LoVo (cell line): ENCODE measurements at places on chromosomes 16 and 17.

DNA sequence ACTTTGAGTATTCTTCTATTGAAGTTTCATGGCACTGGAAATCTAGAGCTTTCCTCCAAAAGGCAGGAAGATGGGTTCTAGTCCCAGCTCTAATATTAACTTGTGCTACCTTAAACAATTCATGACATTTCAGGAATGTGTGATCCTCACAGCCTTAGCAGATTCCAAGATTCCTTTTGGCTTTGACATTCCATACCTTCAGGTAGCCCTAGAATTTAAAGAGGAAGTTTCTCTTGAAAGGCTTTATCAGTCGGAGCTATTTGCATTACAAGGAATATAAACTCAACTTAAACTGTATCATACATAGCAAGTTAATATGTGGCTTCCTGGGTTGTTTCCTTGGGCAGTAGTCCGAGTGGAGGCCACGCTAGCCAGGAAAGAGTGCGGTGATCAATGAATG, 330.0 kb downstream of the SHISA9 start:
- no peak for DNase-seq

DNA sequence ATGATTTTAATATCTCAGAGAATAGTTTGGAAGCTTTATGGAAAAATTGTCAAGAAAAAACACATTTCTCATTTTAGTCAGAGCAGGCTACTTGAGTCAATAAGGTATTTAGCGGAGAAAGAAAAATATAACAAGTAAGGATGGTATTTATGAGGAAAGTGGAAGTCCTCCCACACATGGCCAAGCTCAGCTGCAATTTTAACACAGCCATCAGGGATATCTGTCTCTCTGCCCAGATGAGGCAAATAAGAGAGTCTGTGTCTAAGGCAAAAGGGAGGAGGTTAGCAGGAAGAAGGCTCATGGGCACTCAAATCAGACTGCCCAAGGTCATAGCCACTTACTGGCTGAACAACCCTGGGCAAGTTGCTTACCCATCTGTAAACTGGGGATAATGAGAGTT, 5.2 kb upstream of the CMTM2 start:
- DNase-seq: no peak

DNA sequence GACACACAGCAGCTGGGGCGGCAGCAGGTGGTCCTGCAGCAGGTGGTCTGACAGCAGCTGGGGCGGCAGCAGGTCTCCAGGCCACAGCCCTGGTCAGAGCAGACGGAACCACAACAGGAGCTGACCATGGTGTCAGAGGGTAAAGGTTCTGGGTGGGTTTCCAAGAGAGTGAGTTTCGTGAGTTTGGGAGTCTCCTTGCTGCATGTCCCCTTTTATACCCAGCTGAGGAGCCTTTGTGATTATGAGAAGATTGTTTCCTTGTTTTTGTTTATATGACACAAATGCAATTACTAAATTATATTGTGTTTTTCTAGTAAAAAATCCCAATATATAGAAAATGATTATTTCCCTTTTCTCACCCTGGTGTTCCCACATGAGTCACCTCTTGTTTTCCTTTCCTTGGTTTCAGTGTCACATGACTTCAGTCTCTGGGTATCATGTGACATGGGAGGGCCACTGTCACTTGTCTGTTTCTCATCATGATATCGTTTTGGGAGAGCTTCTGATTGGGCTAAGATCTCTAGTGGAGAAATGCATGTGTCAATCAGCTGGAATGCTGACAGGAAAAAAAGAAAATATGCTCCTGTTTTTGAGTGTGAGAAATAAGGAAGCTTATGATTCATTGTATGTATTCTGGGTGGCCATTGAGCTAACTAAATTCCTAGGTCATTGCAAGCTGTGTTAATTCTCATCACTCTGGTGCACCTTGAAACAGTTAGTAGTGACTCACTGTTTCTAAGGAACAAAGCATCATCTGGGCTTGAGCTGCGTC, at the start of gene KRTAP4-6:
TSS of gene KRTAP4-6 (minus strand) at position 185 of the 772 bp plus-strand sequence. CDS start at position 128, 57 bp downstream.
- no peak for DNase-seq

DNA sequence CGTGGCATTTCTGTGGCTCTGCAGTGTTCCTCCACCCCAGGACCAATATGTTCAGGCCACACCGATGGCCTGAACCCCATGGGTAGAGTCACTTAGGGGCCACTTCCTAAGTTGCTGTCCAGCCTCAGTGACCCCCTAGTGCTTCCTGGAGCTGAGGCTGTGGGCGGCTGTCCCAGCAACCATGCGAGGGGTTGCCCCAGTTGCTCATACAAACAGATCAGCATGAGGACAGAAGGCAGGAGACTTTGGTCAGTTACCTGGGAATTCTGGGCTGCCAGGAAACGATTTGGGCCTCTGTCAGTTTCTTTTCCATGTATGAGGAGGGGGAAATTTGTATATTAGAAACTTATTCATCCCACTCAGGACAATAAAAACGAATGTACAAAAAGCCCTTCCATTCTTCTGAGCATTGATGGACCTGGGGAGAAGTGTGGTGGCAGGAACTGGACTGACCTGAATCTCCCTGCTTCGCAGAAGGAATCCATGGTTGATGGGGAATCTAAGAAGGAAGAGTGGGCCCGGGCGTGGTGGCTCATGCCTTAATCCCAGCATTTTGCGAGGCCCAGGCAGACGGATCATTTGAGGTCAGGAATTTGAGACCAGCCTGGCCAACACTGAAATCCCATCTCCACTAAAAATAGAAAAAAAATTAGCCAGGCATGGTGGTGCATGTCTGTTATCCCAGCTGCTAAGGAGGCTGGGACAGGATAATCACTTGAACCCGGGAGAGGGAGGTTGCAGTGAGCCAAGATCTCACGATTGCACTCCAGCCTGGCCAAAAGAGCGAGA, 4.9 kb upstream of the IL32 start:
- DNase-seq: no peak

DNA sequence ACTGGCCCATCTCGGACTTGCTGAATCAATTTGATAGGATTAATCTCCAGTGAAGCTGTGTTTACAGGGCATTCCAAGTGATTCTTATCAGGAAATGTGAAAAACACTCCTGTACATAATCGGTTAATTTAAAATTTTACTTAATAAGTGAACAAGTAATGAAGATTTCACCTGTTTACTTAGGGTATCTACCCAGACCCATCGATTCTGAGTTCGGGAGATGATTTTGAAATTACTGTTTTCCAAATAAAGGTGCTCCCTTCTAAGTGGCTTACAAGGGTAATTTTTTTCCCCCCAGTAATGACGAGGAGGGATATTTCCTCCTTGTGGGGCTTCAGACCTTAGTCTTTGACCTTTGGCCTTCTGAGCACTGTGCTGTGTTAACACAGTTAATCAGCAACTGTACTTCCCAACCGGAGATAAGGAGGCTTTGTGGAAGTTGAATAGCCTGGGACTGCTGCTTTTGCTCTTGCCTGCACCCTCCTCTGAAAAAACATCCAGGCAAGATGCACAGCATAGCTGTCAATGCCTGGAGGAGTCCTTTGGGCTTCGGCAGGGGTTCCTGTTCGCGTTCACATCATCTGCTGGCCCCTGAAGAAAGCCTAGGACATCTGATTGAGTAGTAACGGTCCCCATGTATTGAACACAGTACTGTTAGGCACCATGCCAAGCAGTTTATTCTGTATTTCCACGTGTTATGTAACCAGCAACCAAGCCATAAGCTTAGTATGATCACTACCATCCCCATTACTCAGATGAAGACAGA, 1.8 kb downstream of the FAHD1 start:
- peak; percentile 40 for DNase-seq

- DNase-seq: no peak
These were observed 5.9 kb downstream of the HPR start for GRCh38 chr16:72068930-72069329.

DNA sequence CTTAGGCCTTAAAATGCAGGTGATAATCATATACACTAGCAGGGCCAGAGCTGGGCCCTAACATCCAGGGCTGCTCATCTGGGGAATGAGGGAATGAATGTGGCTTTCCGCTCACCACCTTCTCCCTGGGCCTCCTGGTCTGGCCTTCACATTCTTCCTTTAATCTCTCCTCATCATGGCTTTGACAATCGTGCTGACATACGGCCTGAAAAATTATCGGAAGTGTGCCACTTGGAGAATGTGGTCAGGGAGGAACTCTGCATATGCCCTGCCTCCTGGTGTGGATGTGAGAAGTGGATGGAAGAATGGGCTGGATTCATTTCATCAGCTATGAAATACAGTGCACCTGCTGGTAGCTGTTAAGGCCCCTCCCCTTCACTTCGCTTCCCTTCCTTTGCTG, 2.4 kb downstream of the WSCD1 start:
- DNase-seq: no peak

- DNase-seq: no peak
These were observed 197.8 kb downstream of the SALL1 start for GRCh38 chr16:50953290-50953689.

- DNase-seq: no peak
These were observed 1279.0 kb upstream of the CDH8 start for GRCh38 chr16:63315229-63315628.

DNA sequence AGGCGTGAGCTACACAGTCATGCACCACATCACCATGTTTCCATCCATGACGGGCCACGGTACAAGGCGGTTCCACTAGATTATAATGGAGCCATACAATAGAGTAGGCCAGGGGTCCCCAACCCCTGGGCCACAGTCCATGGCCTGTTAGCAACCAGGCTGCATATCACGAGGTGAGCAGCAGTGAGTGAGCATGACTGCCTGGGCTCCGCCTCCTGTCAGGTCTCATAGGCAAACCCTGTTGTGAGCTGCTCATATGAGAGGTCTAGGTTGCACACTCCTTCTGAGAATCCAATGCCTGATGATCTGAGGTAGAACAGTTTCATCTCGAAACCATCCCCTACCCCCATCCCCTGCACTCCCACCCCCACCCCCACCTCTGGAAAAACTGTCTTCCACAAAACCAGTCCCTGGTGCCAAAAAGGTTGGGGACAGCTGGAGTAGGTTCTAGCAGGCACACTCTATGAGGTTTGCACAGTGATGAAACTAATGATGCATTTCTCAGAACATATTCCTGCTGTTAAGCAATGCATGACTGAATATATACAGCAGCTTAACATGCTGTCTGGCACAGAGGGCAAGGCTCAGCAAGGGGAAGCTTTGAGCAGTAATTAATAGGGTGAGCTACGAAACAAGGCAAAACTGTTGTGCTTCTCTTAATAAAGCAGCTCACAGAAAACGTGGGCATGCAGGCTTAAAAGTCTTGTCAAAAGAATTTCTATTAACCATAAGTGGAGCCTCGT, 108.0 kb downstream of the VPS53 start:
- DNase-seq: no peak

DNA sequence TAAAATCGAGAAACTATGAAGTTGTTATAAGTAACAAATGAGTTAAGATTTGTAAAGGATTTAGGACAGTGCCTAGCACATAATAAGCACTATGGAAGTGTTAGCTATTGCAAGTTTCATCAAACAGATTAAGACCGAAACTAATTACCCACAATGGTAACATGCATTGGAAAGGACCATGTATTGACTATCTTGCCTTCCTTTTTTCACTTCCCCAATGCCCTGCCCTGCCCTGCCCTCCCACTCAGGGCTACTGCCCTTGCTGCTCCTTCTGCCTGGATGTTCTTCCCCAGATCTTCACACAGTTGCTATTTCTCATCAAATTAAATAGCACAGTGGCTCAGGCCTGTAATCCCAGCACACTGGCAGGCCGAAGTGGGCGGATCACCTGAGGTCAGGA, 202.1 kb upstream of the PSMD7 start:
- no peak for DNase-seq

DNA sequence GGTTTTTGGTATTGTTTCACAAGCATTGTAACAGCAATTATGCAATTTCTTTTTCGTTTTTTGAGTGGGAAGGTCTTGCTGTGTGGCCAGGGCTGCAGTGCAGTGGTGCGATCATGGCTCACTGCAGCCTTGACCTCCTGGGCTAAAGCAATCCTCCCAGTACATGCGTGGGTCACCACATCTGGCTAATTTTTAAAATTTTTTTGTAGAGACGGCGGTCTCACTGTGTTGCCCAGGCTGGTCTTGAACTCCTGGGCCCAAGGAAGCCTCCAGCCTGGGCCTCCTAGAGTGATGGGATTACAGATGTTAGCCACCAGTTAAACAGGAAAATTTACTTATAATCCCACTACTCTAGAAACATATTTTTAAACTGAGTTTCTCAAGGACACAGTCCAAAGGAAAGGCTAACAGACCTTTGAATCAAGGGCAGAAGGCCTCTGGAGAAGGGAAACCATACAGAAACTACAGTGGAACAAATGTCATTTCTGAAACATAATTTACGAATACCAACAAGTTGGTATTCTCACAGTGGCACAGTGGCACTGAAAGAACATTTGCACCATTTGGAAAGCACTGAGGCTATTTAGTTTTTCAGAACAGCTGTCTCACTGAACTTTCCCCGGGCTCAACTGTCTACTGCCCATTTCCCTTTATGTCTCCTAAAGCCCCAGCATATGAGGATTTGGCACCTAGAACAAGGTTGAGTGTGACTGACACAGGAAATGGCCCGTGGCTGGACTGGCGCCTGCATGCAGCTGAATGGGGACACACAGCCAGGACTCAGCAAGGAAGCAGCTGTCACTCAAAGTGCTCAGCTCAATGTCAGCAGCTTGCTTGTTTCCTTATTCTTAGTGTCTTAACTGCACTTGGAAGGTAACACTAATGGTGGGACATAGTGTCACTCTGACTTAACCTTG, 2.8 kb upstream of the PRKAR1A start:
- DNase-seq: no peak

- DNase-seq: no peak
These were observed 13.0 kb downstream of the UNC45B start for GRCh38 chr17:35160354-35161201.

DNA sequence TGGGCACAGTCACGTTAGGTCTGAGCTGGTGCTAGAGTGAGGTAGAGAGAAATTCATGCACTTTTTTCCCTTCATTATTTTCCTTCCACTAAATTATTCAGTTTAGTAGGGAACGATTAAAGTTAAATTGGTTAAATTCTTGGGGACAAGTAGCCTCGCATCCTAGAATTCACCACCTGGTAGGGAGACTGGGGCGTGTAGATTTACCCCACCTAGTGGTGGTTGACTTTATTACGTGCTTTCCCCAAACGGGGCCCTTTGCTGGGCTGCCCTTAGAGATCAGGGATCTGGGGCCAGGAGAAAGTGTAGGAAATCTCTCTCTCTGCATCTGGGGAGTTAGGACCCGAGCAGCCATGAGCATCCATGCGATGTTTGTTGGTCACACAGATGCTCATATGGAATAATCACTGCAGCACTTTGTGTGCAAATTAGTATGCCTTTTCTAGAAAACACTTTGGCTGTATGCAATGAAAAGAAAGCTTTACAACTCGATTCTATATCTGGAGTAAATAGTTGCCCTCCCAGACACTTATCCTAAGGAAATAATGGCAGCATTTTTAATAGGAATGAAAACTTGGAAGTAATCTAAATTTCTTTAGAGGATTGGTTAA, 107.0 kb downstream of the PLCG2 start:
- peak; percentile 41 for DNase-seq

- no peak for DNase-seq
These were observed at the start of gene RNF112 for GRCh38 chr17:19410875-19411620. RNF112 (plus strand) TSS chr17:19411232; CDS start chr17:19411409, 177 bp downstream.

- DNase-seq: no peak
These were observed 209.8 kb upstream of the CHMP6 start for GRCh38 chr17:80781807-80782277.

GRCh38 chr17:46742565-46743270, 75.8 kb downstream of the WNT3 start:
- DNase-seq: peak; percentile 79

- DNase-seq: no peak
These were observed 10.8 kb downstream of the MYO1C start for GRCh38 chr17:1481736-1482135.

- DNase-seq: no peak
These were observed 38.8 kb upstream of the BHLHA9 start for GRCh38 chr17:1231456-1231855.
